ENCODE measurements at places on chromosomes 11 and 22.
A peak's percentile ranks its signal among the peaks of the same experiment; 100 is the strongest.

DNA sequence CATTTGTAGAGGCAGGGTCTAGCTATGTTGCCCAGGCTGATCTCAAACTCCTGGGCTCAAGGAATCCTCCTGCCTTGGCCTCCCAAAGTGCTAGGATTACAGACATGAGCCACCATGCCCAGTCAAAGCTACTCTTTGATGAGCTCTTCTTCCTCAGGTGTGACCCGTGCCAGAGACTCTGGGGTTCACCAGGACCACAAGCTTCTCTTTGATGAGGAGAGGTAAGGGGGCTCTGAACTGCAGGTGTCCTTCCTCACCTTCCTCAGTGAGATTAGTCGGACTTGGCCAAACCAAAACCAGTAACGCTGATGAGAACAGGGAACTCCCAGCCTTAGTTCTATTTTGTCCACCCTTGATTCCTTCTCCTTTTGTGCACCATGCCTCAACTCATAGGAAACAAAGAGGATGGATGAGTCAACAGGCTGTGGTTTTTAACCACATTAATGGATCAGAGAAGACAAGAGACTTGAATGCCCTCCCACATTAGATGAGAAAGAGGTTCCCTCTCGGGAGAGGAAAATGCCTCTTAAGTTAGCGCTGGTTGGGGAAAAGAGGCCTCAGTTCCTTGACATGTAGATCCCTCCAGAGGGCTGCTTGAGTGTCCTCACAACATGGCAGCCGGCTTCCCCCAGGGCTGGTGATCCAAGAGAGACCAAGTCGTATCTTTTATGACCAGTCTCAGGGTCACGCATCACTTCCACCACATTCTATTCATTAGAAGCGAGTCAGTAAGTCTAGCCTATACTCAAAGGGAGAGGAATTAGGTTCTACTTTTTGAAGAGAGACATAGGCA is 25.7 kb upstream of the CTR9 start:
- DNase-seq: no peak

DNA sequence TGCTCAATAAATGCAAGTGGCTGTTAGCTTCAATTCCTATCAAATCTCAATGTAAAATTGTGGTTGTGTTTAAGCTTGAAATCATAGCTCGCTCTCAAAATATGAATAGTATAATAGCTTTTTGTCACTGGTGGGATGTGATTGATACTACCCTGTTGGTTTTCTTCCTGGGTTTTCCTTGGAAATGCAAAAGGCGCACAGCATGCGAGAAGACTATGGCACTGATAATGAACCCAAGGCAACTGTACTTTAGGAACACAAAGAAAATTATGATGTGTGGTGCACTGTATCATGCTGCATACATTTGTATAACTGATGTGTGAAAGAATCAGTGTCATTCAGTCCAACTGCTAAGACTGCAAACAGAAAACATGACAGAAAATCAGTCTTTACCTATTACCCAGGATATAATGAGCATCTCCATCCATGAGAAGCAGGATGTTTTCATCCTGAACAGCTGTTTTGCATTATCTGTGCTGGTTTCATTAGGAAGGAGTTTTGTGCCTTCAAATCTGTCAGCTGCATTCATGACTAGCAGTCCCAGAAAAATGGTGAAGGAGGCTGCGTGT is 101.2 kb downstream of the TRPC6 start:
- no peak for DNase-seq

DNA sequence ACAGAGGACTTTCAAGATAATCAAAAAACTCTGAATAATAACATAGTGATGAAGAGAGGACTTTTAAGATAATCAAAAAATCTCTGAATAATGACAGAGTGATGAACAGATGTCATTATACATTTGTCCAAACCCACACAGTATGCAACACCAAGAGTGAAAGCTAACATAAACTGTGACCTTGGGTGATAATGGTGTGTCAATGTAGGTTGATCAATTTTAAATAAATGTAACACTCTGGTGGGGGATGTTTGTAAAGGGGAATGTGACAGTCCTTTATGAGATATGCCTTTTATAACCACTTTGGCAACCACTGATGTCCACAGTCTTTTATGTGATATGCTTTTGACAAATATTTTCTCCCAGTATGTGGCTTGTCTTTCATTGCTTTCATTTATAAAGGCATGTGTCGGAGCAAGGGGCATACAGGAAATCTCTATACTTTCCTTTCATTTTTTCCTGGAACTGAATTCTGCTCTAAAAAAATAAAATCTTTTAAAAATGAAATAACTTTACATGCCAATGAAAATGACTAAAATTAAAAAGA is 10.3 kb upstream of the OR9G1 start:
- no peak for DNase-seq

DNA sequence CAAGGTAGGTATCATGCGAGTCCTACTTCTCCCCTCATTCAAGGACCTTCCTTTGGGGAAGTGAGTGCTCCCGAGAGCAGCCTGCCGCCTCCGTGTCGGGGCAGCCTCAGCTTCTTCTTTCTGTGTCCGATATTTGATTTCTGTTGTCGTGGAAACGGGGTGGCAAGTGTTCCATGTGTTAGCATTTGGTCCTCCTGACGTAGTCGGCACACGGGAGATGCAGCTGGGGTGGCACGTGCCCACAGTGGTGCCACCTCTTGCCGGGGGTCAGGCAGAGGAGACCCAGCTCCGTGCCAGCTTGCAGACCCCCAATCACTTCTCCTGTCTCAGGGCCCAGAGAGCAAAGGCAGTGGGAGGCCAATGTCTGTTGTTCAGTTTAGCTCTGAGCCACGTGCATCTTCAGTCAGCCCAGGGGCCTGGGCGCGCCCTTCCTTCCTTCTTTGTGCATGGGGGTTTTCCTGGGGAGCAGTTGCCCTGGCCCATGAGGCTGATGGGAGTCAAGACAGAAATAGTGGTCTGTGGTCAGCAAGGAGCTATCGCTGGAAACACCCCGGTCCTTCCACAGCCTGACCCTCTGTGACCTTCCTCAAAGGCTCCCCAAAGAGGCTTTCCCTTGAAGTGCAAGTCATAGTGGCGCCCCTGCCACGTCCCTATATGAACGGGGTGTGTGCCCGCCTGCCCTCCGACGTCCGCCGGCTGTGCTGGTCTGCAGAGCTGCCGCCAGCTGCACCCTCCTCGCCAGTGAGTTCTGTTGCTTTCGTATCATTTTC is 44.5 kb downstream of the PARVB start:
- no peak for DNase-seq

DNA sequence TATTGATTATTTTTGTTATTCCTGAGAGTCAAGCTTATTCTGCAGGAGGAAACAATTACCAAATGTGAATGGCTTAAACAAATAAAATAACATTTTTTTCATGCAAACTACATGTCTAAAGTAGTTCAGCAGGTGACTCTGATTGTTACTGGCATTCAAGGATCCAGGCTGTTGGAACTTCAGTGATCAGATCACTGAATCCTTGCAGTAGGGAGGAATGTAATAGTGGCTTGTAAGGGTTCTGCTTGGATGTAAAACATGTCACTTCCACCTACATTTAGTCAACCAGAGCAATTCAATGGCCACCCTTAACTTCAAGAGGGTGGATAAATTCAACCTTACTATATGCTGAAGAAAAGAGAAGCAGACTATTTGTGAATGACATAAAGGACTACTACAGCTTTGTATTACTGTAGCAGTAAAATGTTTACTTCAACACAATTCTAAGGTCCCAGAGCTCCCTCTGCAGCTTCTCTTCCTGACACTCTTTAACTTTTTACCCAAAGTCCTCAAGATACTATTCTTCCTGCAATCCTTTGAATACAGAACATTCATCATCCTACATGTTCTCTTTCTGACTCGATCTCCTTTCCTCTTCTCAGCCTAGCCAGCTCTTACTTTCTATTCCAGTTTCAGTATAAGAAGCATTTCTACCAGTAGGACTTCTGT is 284.0 kb downstream of the LRRC4C start:
- peak; percentile 44 for DNase-seq

GRCh38 chr11:68509066-68509465 is 48.5 kb downstream of the PPP6R3 start:
- no peak for DNase-seq

GRCh38 chr11:31445621-31446020 is 63.8 kb downstream of the IMMP1L start:
- DNase-seq: no peak

DNA sequence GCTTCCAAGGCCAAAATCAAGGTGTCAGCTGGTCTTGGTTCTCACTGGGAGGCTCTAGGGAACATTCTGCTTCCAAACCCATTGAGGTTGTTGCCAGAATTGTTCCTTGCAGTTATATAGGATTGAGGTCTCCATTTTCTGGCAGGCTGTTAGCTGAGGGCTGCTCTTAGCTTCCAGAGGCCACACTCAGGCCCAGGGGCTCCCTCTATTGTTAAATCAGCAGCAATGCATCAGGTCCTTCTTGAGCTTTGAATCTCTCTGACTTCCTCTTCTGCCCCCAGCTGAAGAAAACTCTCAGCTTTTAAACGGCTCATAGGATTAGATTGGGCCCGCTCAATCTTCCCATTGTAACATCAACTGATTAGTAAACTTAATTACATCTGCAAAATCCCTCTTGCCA is 39.3 kb upstream of the BSX start:
- peak; percentile 72 for DNase-seq

DNA sequence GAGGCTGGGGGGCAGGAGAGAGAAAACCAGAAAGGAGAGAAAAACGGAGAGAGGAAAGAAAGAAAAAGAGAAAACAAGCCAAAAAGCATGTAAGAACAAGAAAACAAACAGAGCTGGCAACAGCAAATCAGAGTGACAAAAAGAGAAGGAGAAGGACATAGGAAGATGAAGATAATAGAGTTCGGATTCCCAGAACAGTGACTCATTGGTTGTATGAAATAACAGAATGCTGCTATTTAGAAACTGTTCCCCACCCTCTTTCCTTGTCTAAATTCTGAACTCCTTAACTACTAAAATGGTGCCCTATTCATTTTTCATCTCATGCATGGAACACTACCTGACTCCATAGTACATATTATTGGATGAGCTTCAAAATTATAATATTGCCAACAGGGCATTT is 317.4 kb downstream of the C11orf87 start:
- DNase-seq: no peak

- no peak for DNase-seq
These were observed 9.8 kb downstream of the KCNJ1 start for GRCh38 chr11:128857341-128857740.

- peak; percentile 71 for DNase-seq
These were observed 206.4 kb downstream of the DBX1 start for GRCh38 chr11:19953909-19954308.

GRCh38 chr22:49367041-49367697 is 460.5 kb downstream of the BRD1 start:
- DNase-seq: no peak

- no peak for DNase-seq
These were observed 94.8 kb upstream of the APOA1 start for GRCh38 chr11:116932181-116932580.

- DNase-seq: no peak
These were observed 454.4 kb downstream of the NTM start for GRCh38 chr11:131824771-131825170.

GRCh38 chr11:31818874-31819331 is 7.8 kb upstream of the PAX6 start:
- DNase-seq: peak; percentile 70

DNA sequence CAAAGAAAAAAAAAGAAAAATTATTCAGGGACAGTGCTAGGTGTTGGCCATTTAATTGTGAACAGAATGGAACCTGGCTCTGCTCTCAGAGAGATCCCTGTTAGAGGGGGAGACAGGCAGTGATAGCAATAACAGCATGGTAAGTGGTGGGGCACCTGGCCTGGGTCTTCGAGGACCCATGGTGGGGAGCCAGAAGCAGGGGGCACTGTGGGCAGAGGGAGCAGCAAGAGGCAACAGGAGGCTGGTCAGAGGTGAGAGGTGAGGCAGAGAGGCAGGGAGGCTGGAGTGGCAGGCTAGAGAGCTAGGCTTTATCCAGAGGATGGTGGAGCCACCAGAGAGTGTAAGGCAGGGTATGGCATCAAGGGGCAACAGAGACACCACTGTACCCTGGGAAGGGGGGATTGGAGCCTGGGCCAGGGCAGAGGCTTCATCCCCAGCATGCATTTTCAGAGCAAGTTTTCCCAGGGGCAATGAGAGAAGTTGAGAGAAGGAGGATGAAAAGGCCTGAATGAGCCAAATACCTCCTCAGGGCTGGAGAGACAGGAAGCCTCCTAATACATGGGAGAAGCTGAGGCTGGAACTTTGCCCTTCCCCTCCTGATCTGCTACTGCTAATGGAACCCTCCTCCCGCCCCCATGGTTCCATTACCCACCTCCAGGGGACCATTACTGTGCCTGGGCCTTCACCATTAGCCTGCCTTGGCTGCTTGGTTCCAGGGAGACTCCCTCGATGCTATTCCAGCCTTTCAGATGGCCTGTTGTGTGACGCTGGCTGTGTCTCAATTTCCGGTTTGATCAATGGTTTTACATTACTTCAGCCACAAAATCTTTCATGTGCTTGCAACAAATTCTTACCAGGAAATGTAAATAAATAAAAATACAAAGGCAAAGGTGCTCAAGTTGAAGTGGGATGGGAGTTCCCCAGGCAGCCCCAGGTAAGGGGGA is 2.6 kb upstream of the P2RY2 start:
- no peak for DNase-seq

DNA sequence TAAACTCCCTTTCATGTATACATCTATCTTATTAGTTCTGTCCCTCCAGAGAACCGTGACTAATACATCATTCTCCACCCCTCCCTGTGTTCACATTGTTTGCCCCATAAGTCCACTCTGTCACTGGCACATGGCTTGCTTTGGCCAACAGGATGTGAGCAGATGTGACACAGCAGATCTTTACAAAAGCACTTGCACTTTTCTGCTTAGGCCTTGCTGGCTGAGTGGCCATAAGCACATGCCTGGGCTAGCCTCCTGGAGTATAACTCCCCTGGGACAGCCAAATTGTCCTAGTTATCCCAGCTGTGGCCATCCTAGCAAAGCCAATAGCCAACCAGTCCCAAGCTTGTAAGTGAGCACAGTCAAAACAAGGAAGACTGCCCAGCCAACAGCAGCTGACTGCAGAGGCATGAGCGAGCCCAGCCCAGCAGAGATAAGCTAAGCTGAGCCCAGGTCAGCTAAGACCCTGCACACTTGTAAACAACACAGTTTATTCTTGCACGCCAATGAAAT is 9.7 kb upstream of the RCN1 start:
- DNase-seq: no peak

GRCh38 chr11:100808904-100809491 is 121.9 kb downstream of the ARHGAP42 start:
- no peak for DNase-seq

- DNase-seq: no peak
These were observed 456.3 kb downstream of the MIAT start for GRCh38 chr22:27113641-27114040.

DNA sequence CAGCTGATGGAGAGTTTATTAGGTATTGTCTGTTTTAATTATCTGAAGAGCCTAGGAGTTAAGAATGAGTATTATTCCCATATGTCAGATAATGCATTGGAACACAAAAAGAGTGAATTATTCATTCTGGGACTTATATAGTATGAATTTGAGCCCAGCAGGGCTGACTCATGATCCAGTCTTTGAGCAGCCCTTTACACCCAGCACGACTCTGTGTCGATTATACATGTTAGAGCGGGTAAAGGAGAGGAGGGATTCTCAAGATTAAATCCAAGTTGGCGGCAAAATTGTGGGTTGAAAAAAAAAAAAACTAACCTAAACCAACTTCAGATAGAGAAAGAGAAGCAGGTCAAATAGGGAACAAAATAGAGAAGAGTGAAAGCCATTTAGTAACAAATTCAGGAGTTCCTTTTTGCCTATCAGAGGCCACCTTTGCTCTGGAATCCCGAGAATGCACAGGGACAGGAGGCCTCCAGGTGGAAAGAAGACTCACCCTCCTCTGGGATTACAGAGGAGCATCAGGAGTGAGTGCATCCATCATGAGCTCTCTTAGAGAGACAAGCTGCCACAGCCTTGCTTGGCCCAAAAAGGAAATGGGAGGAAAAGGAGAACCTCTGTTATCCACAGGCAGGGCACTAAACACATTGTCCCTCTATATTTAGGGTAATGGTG is 3.1 kb downstream of the MRGPRX1 start:
- DNase-seq: peak; percentile 79
